ENCODE measurements at places on chromosomes 16 and 17.
A peak's percentile ranks its signal among the peaks of the same experiment; 100 is the strongest.

- DNase-seq, result no peak
Observed at GRCh38 chr17:81044764-81045589, 10.0 kb downstream of the BAIAP2 start.

DNA sequence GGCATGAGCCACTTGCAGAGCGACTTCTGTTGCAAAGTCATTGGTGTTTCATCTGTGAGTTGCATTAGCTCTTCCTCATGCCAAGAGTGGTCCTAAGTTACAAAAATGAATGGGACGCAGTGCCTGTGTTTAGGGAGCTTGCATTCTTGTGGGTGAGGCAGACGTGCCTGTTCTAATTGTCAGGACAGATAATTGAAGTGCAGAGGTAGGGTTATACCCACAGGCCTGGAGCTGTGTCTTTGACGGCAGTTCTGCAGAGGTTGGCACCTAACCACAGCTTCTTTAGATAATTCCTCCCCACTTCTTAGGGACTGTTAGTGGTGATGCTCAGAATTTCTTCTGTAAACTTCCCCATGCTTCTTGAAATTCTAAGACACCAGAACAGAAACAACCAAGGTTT lies 307.1 kb downstream of the SNX29 start:
- DNase-seq, result no peak

DNA sequence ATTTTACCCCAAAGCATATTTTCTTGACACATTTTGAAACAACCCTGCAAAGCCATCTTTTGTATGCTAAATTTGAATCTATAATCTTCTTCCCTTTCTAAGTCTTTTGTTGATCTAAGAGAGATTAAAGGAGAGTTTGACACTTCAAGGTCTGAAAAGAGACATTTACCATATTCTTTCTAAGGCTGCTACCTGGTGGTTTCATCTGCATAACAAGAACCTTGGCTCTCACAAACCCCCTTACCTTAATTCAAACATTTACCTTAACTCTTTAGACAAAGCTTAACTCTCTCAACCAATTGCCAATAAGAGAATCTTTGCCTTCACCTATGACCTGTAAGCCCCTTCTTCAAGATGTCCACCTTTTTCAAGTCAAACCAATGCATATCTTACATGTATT lies 1143.6 kb downstream of the CDH11 start:
- no peak for DNase-seq

- no peak for DNase-seq
Observed at GRCh38 chr17:77718669-77718961, 239.9 kb upstream of the TNRC6C start.

- DNase-seq, result no peak
Observed at GRCh38 chr16:23356941-23357340, 54.8 kb downstream of the SCNN1B start.

GRCh38 chr17:18324140-18325050 lies 9.3 kb downstream of the SMCR8 start:
- DNase-seq, result no peak

DNA sequence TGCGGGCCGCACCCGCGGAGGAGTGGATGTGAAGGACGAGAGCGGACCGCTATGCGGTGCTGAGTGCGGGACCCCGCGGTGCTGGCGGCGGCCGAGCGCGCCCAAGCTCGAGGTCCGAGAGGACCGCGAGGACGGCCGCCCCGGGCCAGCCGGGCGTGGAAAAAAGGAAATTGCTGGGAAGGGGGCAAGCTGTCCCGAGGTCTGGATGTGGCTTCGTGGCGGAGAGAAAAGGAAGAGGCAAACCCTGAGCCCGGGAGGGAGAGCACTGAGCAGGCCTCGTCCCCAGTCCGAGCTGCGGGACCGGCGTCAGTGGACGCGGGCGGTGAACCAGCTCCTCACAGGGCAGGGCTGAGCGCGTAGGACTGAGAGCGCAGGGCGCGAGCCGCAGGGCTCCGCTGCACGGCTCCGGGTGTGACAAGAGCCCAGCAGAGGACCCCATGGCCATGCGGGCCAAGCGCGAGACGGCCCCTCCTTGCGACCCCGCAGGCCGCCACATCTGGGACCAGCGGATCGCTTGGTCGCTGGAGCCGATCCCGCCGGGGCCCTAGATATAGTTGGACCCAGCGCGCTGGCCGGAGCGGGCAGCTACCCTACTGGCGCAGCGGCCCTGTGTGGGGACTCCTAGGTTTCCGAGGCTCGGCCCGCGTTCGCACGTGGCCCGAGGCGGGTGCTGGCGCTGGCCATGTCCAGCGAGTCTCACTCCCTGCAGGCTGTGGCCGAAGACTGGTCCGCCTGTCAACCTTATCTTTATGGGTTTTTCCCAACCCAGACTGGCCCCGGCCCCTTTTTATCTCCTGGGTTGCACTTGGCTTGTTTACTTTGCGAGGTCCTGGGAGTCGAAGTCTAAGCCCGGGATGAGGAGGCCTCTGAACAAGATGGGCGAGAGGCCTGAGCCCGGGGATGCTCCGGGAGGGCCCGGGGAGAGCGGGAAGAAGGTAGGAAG lies 2.4 kb downstream of the TBX4 start:
- no peak for DNase-seq

DNA sequence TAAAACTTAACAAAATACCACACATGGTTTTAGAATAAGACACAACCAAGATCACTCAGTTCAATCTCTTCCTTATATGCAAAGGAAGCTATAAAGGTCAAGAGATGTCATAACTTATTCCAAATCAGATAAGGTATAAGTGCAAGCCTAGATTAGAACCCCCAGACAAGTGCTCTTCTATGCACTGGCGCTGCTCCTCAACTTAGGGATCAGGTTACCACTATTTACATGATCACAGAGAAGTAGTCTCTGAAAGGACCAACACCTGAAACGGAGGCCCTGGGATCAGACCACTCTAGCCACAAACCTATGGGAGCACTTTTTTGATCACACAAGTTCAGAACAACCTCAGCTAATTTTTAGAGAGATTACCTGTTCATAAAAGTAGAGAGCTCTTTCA lies 16.6 kb downstream of the COPS3 start:
- no peak for DNase-seq

DNA sequence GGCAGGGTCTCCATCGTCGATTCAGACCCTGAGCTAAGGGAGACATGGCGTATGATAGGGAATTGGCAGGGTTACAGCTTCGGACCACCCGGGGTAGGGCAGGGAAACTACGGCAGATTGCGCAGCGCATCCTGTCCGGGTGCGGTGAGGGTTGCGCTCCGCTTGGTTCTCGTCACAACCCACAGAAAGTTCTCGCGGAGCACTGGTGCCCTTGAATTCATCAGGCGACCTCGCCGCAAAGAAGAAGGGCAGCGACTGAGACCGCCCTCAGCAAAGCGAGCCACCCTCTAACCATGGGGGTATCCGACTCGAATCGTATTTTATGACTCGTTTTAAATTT lies 1.2 kb downstream of the HS3ST3B1 start:
- DNase-seq, result peak; percentile 55

- no peak for DNase-seq
Observed at GRCh38 chr16:19605701-19606100, 50.2 kb downstream of the VPS35L start.

GRCh38 chr17:39071573-39071972 lies 79.9 kb downstream of the PLXDC1 start:
- no peak for DNase-seq

DNA sequence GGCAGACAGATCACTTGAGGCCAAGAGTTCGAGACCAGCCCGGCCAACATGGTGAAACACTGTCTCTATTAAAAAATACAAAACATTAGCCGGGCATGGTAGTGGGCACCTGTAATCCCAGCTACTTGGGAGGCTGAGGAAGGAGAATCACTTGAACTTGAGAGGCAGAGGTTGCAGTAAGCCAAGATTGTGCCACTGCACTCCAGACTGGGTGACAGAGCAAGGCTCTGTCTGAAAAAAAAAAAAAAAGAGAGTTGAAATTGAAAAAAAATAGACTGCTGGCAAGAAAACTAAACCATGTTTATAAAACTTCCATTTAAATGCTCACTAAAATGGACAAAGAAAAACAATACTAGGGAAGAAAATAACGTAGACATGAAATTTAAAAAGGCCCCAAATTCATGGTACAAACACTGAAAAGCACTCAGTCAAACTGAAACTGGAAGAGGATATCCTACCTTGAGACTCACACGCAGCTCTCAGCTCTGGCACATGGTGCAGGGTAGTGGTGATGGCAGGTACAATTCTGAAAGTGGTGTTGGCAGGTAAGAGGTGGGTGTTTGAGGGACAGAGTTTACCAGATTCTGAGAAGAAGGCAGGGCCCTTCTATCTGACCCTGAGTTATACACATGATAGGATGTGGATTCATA lies 19.3 kb downstream of the CNTROB start:
- peak; percentile 33 for DNase-seq

DNA sequence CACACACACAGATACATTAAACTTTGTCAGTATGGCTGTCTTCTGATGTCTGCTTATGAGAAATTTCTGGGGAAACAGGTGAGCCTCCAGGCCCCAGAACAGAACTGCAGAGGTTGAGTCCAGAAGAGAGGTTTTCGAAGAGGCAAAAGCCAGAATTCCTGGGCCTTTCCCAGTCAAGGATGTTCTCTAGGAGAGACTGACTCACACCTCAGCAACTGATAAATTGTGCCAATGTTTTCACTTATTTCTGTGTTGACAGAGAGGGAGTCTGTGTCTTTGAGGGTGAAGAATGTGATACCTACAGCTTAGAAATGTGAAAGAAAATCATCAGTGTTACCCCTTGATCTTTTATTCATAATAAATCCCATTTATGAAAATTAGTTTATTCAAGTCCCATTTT lies 30.3 kb downstream of the LDHD start:
- DNase-seq, result no peak

DNA sequence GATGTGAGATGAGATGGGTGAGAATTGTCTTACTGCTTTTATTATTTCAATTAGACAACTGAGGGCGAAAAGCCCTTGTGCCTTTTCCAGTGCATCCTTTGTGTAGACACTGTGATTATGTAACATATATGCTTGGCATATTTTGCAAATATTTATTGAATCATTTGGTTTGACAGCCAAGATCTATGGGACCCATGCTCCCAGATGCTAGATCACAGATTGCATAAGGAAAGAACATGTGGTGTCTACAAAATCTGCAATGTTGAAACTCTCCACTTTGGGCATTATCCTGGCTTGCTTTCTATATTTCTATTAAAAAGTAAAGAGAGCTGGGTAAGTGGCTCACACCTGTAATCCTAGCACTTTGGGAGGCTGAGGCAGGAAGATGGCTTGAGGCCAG lies 4.8 kb upstream of the COG1 start:
- DNase-seq, result no peak

GRCh38 chr16:78129349-78129748 lies 29.9 kb downstream of the WWOX start:
- no peak for DNase-seq

DNA sequence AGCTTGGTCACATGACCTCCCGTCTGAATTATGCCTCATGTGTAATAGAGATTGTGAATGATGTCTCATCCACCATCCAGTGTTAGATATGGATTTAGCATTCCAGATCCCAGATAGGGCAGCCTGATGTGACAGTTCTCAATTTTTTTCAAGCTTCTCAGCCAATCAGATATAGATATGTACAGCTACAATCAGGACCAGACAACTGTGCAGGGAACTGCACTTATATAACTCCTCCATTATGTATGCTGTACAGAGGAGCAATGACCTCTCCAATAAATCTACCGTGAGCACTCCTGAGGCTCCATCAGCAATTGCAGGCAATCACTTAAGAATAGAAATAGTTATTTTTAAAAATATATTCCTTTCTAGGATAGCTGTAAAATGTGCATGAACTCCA lies 722.8 kb upstream of the SOX9 start:
- no peak for DNase-seq

DNA sequence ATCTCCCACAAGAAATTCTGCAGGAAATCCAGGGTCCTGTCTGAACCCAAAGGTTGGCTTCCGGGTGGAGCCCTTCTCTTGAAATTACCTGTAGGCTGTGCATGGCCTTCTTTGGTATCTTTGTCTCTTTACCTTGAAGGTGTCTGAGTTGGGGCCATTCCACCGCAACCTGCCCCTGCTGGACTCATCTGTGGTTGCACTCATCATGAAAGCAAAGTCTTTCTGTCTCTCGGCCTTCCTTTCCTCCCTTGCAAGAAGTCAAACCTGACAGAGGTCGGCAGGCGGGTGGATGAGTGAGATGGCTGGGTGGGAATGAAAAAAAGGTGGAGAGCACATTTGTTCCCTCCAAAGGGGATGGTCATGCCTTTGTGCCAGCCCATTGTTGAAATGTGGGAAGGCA lies 25.1 kb downstream of the SALL1 start:
- no peak for DNase-seq

- DNase-seq, result no peak
Observed at GRCh38 chr17:82678265-82678891, 20.1 kb downstream of the RAB40B start.

- no peak for DNase-seq
Observed at GRCh38 chr16:87127061-87127765, 190.0 kb downstream of the C16orf95 start.

DNA sequence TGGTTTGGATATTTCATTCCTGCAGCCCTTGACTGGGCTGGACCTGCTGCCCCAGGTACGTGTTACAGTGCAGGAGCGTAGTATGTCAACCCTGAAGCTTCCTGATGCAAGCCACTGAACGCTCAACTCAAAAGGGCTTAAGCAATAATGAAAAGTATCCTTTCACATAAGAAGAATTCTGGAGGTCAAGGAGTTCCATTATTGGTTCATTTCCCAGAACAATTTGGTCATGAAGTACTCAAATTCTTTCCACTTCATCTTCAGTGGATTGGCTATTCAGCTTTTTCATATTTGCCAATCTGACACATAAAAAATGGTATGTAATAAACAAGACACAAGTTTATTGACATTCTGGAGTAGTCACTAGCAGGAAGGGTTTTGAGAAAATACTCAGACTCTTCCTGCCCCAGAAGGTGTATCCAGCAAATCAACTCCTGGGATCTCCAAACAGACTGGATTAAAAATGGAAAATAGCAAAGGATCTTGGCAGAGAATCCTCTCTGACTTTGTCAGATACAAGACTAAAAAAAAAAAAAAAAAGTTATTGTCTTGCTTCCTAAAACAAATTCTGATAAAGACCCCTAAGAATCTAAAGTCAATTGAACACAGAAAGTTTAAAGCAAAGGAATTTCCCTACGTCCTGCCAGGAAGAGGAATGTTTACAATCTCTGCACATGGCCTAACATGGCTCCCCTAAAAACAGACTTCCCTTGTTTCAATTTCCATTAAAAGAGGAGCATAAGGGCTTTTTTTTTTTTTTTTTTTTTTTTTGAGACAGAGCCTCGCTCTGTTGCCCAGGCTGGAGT lies 37.5 kb upstream of the WSB1 start:
- no peak for DNase-seq

DNA sequence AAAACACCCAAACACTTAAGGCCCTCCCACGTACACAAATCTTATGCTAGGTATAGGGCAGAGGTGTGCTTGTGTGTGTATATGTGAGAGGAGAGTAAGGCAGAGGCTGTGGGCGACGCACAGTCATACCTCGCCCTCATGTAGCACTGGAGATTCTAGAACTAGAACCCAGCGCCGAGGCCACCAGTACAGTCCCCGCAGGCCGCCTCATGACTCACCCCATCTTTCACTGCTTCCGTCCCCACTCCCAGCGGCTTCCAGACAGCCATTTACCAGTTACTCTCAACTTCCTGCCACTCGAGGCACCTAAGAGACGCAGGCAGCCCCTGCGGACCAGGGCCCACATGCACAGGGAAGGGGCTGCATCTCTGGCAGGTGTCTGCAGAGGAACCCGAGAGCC lies 23.2 kb upstream of the CYTH1 start:
- DNase-seq, result peak; percentile 81
